ENCODE measurements at places on chromosomes 5 and 9.

GRCh38 chr5:141913560-141914198, 10.0 kb upstream of the DELE1 start:
- DNase-seq = no peak

GRCh38 chr9:73050887-73051550, 98.2 kb upstream of the ALDH1A1 start:
- DNase-seq = peak; percentile 24

DNA sequence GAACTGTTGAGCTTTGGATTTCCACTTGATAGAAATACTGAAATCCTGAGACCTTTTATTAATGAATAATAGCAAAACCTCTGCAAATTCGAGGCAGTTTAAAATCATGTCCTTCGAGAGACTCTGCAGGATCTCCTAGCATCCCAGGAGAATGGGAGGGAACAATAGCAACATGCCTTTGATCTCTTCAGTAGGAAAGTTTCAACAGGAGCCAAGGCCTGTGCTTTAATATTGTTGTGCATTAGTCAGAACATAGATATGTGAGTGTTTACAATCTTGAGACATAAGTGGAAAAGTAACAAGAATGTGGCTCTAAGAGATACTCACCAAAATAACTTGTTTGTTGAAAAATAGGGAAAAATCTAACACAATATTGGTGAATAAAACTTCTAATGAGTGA, 83.3 kb upstream of the LHFPL2 start:
- peak; percentile 68 for DNase-seq

GRCh38 chr5:100553209-100553608, 18.0 kb downstream of the FAM174A start:
- no peak for DNase-seq

DNA sequence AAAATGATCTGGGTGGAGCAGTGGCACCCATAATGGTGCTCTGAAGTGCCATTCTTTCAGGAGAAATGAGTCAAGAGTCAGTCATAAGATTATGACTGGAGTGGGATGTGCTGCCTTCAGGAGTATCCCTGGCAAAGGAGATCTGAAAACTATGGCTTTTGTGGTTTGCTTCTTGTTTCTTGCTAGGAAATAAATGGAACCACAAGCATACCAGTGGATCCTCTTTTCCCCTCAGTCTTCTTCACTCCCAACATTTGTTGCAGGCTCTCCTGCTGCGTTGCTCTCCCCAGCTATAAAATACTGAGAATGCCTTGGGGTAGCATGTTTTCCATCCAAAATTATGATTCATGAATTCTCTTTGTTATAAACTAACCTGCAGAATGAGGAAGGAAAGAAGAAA, 199.1 kb downstream of the NNT start:
- peak; percentile 63 for DNase-seq

- DNase-seq = no peak
Measured at GRCh38 chr9:137339045-137339907, 37.2 kb upstream of the NRARP start.

DNA sequence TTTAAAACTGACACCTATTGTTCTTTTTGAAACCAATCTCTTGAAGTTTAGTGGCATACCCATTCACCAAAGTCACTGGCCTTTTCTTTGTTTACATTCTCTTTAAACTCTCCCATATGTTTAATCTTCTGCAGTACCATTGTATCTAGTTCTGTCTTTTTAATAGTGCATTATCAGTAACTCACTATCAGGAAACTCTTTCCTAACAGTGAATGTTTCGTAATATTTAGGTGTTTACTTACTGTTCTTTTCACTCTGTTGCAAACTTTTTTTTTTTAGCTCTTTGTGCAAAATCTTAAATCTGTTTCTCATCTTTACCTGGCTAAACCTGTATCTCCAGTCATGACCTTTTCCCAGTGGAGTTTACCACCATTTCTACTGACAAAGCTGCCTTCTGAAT, 17.2 kb downstream of the SMAD5 start:
- DNase-seq = no peak

DNA sequence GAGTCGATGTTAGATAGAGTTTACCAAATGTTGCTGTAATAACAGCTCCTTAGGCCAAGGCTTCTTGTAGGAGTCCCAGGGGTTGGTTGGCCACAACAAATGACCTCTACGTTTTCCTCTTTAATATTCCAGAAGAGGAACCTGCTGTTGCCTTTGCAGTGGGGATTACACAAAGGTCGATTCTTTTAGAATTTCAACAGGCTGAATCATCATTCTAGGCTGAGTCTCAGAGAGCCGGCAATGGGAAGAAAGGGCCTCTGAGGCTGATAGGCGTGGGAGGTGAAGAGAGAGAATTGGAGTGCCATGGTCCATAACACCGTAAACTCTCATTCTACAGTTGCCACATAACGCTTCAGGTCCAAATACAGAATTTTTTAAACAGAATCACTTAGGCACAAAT, 405.9 kb upstream of the DAP start:
- peak; percentile 24 for DNase-seq

DNA sequence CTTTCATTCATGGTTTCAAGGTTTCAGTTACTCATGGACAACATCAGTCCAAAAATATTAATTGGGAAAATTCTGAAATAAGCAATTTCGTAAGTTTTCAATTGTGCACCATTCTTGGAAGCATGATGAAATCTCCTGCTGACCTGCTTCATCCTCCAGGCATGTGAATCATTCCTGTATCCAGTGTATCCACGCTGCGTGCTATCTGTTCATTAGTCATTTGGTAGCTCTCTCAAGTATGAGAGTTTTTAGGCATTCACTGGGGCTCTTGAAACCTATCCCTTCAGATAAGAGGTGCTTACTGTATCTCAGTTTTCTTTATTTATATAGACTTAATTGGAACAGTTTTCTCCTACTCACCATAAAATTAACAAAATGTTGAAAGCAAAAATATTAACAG, 293.0 kb downstream of the CDH12 start:
- DNase-seq = peak; percentile 15

DNA sequence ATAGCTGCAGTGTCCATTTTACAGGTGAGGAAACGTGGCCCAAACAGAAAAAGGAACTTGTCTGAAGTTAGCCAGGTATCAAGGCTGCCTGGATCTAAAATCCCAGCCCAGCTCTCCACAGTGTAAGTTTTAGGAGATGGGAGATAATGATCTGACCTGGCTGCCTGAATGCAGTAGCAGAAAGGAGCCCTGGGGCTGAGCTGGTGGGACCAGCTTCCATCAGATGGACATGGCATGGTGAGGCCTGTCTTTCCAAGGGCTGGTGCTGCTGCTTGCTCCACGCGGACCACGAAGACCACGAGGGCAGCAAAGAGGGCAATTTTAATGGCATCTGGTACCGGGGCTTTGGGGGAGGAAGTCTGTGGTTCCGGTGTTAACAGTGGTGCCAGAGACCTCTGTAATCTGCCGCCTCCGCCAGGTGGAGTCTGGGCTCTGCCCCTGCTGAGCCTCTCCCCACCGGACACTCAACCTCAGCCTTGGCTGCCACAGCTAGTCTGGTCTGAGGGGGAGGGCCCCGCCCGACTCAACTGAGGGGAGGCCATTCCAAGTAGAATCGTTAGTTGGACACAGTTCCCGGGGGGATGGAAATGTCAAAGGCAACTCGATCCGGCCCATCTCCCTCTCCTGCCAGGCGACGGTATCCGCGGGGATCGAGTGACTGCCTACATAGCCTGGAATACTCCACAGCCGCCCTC, 650 bp downstream of the MYORG start:
- peak; percentile 71 for DNase-seq

GRCh38 chr9:16540743-16541613, 329.5 kb downstream of the BNC2 start:
- peak; percentile 83 for DNase-seq

DNA sequence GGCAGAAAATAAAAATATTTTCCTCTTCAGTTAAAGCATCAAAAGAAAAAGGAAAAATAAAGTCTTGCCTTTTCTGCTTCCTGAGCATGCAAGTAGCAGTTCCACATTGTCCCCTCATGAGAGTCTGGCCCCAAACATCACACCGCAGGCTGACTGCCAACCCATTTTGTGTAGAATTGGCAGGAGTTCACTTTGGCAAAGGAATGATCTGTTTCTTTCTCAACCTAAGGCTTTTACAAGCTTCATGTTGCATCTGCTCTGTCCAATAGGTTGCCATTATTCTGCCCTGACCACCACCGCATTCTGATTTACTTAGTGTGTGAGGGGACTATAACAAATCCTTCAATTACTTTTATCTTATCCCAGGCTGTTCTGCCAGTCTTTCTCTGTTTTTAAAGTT, 249.5 kb downstream of the ISL1 start:
- DNase-seq = no peak

- DNase-seq = no peak
Measured at GRCh38 chr9:5612185-5612530, 16.7 kb upstream of the RIC1 start.

DNA sequence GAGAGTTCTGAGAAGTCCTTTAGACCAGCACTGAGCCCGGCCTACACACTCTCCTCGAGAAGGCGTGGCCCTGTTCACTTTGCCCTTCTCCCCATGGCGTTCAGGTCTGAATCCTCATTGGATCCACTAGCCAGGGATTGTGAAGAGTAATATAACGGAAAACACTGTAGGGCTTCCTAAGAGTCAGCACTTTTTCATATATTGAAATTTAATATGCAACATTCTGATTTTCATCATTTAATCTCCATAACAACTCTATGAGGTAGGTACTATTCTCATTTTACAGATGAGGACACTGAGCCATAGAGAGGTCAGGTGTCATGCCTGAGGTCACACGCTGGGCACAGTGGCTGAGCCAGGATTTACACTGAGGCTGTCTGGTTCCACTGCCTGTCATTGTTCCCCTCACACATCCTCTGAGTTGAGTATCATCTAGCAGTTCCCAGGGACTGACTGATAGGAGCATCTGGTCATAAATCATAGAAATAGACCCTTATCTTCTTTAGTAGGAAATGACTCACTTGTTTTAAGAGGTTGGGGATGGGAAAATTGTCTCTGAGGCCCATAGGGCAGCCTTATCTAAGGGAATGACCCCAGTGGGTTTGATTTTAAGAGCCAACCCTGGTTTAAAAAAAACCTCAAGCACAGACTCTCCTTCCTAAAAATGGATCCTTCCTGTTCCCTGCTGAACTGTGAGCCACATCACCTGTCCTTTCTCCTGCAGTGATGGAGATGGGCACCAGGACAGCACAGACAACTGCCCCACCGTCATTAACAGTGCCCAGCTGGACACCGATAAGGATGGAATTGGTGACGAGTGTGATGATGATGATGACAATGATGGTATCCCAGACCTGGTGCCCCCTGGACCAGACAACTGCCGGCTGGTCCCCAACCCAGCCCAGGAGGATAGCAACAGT, 41.2 kb downstream of the THBS4 start:
- DNase-seq = peak; percentile 33

- DNase-seq = peak; percentile 87
Measured at GRCh38 chr5:14036514-14036913, 92.0 kb upstream of the DNAH5 start.

- no peak for DNase-seq
Measured at GRCh38 chr5:81187885-81188284, 45.2 kb upstream of the CKMT2 start.

DNA sequence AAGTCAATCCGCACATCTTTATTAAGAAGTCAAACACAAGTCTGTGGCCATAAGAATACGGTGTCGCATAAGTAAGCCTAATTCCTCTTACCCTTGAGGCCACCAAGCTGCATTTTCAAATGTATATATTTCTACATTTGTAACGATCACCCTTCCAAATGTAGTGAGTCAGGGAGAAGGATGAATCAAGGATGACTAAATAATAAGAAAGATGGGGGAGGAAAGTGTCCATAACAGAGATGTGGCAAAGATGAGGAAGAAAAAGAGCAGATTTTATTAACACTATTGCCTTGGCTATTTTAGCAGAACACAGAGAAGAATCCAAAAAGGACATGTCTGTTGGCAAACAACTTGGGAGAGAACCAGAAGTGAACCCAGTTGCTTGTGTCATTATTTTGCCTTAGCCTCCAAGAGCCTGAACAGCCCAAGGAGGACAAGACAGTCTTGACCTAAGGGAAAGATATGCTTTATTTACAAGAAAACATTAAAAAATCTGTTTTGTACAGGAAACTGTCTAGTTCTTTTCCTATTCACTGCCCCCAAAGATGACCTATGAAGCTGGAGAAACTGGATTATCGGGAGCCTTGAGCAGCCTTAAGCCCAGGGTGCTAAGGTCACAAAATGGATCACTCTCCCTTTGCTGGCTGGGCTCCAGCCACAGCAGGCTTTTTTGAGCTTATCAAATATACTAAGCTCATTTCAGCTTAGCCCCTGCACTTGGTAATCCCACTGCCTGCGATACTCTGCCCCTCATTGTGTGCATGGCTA, 101.5 kb downstream of the PLCXD3 start:
- DNase-seq = peak; percentile 58

DNA sequence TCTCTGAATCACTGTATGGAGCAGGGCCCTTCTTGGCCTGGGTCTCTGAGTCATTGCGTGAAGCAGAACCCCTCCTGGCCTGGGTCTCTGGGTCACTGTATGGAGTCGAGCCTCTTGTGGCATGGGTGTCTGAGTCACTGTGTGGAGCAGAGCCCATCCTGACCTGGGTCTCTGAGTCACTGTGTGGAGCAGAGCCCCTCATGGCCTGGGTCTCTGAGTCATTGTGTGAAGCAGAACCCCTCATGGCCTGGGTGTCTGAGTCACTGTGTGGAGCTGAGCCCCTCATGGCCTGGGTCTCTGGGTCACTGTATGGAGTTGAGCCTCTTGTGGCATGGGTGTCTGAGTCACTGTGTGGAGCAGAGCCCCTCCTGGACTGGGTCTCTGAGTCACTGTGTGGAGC, 94.0 kb upstream of the RAPGEF1 start:
- DNase-seq = peak; percentile 25

Data from M059J (cell line).